ENCODE measurements at places on chromosomes 16 and 17.

- no peak for DNase-seq
Observed at GRCh38 chr17:9271989-9272388, 250.7 kb downstream of the NTN1 start.

DNA sequence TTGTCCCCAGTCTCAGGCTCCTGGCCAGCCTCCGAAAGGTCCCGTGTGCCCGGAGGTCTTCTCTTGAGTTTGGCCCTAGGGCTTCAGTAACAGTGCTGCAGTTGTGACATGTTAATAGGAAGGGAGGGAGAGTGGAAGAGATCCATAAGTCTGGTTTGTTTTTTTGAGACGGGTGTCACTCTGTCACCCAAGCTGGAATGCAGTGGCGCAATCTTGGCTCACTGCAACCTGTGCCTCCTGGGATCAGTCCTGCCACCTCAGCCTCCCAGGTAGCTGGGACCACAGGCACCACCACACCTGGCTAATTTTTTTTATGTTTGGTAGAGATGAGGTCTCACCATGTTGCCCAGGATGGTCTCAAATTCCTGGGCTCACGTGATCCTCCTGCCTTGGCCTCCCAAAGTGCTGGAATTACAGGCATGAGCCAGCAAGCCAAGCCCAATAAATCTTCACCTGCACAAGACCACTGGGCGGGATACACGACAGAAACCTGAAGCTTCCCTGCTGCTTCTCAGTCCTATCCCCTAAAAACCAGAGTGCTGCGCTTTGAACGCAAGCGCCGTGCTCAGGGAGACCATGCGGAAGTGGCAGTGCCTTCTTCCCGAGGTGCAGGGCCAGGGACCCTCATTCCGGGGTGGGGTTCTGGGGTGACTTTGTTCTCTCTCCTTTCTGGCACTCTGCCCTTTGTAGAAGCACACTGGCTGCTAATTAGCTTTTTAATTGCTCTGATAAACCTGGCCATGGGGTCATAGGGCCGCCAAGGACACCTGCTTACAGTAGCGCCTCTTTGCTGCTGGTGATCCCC is 10.9 kb downstream of the TRAF7 start:
- DNase-seq, result no peak

DNA sequence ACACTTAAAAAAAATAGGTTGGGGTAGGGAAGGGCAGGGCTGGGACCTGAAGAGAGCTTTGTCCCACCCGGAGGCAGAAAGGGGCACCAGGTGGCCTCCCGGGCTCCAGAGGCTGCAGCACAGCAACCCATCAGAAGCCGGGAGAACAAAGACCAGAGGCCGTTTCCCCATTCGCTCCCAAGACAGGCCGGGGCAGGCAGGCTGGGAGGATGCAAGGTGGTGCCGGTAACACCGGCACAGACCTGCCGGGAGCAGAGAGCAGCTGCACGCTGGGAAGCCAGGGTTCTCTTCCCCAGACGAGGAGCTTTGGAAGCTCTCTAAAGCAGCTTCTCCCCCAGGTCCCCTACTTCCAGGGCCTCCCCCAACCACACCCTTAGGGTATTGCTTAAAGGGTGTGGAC is 5.6 kb downstream of the PPL start:
- DNase-seq, result no peak

- DNase-seq, result no peak
Observed at GRCh38 chr17:27206447-27206846, 87.5 kb upstream of the WSB1 start.

GRCh38 chr17:29659155-29659554 is 36.4 kb upstream of the CORO6 start:
- DNase-seq, result no peak

GRCh38 chr16:8293413-8293812 is 296.9 kb downstream of the TMEM114 start:
- no peak for DNase-seq

DNA sequence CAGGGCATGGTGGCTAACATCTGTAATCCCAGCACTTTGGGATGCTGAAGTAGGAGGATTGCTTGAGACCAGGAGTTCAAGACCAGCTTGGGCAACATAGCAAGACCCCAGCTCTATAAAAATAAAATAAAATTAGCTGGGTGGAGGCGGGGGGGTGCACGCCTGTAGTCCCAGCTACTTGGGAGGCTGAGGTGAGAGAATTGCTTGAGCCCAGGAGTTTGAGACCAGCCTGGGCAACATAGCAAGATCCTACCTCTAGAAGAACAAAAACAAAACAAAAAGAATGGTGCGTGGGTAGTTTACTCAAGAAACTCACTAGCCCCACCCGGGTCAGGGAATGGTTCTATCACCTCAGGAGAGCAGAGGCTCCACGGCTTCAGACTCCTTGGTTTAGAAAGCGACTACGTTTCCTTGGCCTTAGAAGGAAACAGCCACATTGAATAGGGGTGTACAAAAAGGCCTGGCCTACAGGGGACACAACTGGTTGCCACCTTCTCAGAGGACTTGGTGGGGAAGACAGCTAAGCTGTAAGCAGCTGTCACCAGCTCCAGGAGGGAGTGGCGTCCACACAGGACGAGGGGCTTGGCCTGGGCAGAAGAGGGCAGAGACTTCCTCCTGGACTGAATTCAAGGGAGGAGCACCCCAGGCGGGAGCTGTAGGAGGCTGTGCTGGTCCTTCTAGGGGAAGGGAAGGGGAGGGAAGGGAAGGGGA is 716 bp downstream of the TK1 start:
- no peak for DNase-seq

DNA sequence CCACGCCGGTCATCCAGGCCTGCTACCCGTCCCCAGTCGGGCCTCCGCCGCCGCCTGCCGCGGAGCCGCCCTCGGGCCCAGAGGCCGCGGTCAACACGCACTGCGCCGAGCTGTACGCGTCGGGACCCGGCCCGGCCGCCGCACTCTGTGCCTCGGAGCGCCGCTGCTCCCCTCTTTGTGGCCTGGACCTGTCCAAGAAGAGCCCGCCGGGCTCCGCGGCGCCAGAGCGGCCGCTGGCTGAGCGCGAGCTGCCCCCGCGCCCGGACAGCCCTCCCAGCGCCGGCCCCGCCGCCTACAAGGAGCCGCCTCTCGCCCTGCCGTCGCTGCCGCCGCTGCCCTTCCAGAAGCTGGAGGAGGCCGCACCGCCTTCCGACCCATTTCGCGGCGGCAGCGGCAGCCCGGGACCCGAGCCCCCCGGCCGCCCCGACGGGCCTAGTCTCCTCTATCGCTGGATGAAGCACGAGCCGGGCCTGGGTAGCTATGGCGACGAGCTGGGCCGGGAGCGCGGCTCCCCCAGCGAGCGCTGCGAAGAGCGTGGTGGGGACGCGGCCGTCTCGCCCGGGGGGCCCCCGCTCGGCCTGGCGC is 2.4 kb downstream of the HIC1 start:
- no peak for DNase-seq

GRCh38 chr17:45709728-45710288 is 74.3 kb upstream of the CRHR1 start:
- DNase-seq, result no peak

GRCh38 chr16:2032285-2033056 is 5.8 kb downstream of the NHERF2 start:
- no peak for DNase-seq

DNA sequence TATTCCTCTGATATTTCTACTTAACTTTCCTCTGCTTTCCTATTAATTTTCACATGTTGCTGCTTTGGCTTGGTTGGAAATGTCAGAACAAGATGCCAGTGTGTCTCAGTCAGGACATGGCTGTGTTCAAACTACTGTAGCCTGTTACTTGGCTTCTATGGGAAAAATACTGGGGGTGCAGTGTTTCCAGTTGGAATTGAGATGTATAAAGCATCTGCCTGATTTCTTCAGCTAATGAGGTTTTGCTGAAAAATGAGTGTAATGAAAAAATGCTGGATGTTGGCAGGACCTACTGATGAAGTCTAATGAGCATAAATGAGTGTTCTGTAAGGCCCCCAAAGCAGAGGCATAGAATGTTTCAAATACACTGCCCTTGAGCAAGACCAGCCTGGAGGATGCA is 166.6 kb downstream of the PHKB start:
- DNase-seq, result no peak

DNA sequence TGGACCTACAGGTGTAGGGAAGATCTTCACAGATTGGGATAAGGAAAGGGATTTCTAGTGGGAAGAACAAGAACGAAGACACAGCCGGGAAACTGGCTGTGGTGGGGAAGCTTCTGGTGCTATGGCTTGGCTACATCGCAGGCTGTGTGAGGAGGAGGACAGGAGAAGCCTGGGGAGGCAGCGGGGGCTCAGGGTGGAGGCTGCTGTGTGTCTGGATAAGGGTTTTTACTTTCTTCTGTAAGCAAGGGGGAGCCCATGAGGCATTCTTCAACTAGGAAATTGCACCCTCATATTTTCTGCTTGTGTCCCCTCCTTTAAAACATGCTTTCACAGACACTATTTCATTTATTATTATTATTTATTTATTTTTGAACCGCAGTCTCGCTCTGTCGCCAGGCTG is 2.9 kb upstream of the RHBDF2 start:
- DNase-seq, result no peak

DNA sequence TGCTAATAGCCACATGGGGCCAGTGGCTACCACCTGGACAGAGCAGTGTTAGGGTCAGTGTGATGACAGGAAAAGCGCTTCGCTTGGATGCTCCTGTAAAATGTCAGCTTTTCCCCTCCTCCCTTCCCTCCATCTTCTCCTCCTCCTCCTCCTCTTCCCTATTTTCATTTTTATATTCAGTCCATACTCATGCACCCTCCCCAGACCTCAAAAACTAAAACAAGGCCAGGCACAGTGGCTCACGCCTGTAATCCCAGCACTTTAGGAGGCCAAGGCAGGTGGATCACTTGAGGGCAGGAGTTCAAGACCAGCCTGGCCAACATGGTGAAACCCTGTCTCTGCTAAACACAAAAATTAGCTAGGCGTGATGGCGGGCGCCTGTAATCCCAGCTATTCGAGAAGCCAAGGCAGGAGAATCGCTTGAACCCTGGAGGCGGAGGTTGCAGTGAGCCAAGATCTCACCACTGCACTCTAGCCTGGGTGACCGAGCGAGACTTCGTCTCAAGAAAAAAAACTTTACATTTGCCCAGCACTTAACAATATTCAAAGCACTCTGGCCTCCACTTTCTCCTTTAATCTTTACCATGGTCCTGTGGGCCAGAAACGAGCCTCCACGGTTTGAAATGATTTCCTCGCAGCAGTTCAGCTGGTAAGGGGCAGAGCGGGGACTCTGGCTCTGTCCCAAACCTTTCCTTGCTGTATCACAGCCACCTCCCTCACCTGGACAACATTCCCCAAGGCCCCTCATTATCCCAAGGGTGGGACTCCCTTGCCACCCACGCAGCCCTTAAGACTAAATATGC is 21.8 kb downstream of the ANKRD40 start:
- no peak for DNase-seq

- no peak for DNase-seq
Observed at GRCh38 chr17:82031885-82032627, 578 bp downstream of the RAC3 start.

- no peak for DNase-seq
Observed at GRCh38 chr17:14042411-14042810, 26.9 kb upstream of the COX10 start.

- DNase-seq, result no peak
Observed at GRCh38 chr16:30482366-30482765, 9.8 kb downstream of the ITGAL start.

DNA sequence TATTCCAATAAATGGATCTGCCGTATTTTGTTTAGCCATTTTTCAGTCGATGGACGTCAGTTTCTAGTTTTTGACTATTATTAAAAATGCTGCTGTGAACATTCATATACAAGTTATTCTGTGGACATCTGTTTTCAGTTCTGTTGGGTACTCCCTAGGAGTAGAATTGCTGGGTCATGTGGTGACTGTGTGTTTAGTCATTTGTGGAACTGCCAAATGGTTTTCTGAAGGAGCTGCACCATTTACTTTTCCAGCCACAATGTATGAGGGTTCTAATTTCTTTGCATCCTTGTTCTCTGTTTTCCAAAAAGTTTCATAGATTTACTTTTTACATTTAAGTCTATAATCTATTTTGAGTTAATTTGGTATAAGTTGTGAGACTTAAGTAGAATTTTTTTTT is 29.5 kb downstream of the CYLD start:
- no peak for DNase-seq

GRCh38 chr17:75752802-75753513 is 12.0 kb downstream of the GALK1 start:
- DNase-seq, result no peak

DNA sequence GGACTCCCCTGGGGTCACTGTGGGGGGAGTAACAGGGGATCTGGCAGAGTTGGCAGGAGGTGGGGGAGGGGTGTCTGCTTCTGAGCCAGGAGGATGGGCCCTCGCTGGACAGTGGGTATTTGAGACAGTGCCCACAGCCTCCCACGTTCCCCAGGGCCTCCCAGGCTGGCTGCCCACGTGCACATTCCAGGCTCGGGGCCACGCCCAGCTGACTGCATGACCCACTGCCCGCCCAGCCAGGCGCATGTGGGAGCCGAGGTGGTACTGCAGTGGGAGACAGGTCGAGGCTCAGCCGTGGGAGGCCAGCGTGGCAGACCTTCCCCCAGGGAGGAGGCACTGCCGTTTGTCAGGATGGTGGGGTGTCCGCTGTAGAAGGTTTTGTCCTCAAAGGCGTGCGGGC is 38.8 kb downstream of the BAHCC1 start:
- no peak for DNase-seq

GRCh38 chr17:59796138-59796537 is 88.7 kb downstream of the VMP1 start:
- DNase-seq, result no peak

GRCh38 chr17:82609655-82610054 is 38.6 kb downstream of the WDR45B start:
- DNase-seq, result no peak

DNA sequence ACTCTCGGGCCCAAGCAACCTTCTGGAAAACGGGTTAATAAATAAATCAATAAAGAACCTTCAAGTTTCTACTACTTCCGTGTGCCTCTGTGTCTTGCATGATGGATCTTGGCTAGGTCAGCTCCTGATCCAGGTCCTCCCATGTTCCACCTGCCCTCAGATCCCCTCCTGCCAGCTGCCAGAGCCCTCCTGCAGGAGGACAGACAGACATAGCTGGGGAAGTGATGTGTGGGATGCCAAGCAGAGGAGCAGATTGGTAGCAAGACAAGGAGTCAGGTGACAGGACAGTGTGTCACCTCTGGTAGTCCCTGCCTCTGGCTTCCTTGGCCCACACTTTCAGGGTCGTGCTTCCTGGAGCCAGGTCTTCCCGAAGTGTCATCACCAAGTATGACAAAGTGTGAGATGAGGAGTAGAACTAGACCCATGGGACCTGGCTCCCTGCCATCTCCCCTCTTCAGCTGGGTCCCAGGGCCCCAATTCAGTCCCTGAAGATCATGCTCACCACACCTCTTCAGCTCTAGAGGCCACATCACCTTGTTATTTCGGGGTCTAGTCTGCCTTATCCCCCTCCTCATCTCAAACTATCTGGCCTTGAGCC is 1.0 kb upstream of the EPN3 start:
- no peak for DNase-seq

GRCh38 chr17:78865682-78866390 is 25.2 kb upstream of the USP36 start:
- DNase-seq, result no peak

DNA sequence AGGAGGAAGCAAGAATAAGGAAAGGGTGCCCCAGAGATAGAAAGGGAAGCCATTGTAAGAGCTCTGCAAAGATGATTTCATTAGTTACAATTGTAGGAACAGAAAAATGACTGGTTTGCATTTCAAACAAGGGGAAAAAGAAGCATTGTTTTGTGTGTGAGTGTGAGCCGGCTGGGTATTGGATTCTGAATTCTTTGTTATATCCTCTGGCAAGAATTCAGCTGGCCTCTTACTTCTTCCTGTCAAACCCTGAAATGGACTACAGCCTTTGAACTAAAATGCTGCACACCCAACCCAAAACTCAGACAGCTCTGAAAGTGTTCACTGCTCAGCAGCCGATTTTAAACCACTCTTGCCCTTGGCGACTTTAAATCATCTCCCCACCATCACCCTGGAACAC is 461.3 kb downstream of the PMP22 start:
- no peak for DNase-seq
